ENCODE measurements at places on chromosomes 12 and 14.
A peak's percentile ranks its signal among the peaks of the same experiment; 100 is the strongest.

DNA sequence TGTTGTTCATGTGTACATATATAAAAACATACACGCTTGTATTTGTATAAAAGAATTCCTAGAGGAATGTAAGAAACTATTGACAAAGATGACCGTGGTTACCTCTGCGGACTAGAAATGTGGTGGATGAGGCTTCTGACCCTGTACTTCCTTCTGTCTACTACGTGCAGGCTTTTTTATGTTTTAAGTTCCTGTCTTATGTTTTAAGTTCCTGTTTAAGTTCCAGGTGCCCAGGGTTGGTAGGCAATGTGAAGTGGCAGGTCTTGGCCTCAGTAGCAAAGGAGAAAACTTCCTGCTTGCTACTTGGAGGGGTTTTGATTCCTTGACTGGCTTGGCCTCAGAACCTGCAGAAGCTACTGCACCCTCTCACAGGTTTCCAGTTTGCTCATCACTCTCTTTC is 11.6 kb downstream of the POMT2 start:
- no peak for DNase-seq

- no peak for DNase-seq
Observed at GRCh38 chr12:120839503-120839902, 64.7 kb downstream of the SPPL3 start.

GRCh38 chr14:95440496-95440895 is 76.0 kb downstream of the SYNE3 start:
- no peak for DNase-seq

DNA sequence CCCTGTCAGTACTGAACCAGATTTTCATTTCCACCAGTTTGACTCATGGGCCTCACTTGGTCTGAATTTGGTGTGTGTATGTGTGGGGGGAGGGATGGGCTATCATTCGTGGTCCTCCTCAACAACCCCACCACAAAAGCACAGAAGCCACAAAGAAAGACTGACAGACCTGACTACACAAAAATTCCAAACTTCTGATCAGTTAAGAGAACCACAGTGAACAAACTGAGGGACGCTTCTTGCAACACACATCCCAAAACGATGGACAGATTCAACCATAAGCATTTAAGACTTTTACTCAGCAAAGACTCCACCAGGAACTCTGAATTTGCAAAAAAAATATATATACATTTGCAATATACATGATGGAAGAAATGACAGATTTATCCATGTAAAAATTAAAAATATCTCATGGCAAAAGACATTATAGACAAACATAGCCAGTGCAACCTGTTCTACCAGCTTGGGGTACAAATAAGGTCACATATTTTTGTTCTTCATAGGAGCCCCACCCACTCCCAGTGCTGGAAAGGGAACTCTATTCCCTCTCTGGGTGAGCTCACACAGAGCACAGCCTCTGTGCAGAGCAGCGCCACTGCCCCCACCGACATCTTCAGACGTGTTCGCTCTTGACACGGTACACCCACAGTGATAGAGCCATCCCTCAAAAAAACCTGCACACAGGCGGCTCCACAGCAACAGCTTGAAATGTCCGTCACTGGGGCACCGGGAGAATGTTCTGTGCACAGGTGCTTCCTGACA is 49.7 kb downstream of the JAG2 start:
- DNase-seq, result no peak

DNA sequence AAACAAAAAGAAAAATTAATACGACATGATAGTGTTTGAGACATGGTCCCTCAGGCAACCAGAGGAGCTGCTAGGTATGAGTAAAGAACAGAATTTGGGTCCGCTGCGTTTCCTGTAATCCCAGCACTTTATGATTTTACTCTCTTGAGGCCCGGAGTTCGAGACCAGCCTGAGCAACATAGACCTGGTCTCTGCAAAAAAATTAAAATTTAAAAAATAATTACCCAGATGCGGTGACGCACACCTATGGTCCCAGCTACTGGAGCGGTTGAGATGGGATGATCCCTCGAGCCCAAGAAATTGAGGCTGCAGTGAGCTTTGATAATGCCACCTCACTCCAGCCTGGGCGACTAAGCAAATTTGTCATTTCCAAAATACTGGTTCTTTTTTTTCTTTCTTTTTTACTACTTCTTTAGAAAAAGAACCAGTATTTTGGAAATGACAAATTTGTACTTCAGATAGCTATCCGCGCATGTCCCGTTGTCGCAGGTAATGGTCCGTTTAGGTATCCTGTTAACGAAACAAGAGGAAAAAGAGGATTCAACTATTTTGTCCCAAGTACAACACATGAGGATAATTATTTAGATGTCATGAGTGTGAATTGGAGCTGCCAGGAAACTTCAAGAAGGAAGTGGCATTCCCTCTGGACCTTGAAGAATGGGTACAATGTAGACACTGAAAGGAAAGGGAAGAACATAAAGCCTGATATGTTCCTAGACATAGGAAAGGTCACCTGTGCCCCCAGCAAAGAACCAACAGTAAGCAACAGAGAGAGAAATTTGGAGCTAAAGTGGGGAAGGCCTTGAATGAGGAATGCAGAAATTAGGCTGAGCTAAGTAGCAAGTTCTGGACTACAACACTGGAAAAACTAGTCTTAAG is 1.2 kb upstream of the HECTD1 start:
- no peak for DNase-seq

DNA sequence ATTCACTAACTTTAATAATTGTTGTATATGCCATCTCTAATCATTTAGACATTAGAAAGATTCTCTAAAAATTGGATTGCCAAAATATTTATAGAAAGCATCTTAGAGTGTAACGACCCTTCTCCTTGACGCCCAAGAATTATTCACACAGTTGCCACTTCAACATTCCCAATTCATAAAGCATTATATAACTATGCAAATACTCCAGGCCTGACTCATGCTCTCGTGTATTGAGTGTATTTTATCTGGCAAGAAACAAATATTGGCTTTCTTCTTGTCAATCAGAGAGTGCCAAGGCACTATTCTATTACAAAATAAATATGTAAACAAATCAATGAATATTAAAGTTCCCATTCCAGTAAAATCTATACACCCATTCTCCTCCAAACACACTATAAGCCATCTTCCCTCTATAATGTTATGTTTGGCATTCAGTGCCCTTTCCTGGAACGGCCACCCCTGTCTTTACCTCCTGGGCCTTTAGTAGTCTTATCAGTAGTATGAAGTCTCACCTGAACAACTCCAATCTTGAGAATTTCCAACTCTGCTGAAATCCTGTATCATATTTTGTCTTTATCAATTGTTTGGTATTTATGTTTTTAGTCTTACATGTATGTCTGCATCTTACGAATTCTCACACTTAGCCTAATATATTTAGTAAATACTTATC is 182.6 kb downstream of the PIK3C2G start:
- no peak for DNase-seq

GRCh38 chr14:104706733-104707607 is 17.1 kb upstream of the ADSS1 start:
- peak; percentile 26 for DNase-seq

DNA sequence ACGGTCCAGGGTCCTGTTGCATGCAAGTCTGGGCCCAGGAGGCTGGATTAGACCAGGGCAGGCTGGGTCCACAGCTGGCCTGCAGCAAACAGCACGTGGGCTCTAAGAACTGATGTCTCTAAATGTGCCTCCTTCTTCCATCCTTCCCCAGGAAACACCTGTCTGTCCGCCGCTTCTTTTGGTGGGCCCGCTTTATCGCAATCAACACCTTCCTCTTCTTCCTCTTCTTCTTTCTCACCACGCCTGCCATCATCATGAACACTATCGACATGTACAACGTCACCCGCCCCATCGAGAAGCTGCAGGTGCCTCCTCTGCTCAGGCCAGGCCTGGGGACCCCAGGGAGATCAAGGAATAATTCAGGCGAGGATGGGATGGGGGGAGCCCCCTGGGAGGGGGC is 28.3 kb downstream of the NGB start:
- no peak for DNase-seq

DNA sequence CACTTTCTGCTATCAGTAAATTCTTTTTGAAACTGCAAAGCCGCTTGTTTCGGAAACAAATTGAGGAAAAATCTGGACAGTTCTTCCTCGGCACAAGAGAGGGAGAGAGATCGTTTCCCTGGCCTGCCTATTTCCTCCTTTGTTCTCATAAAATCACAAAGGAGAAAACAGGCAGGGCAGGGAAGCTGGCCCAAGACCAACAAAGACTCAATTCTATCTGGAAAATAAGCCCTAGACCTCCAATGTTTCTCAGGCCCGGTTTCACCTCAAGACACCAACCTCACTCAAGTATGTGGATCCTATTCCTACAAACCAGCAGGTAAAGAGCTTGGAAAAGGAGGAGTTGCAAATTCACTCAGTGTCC is 19.5 kb downstream of the DICER1 start:
- no peak for DNase-seq

GRCh38 chr14:101707863-101708620 is 53.5 kb upstream of the PPP2R5C start:
- no peak for DNase-seq

DNA sequence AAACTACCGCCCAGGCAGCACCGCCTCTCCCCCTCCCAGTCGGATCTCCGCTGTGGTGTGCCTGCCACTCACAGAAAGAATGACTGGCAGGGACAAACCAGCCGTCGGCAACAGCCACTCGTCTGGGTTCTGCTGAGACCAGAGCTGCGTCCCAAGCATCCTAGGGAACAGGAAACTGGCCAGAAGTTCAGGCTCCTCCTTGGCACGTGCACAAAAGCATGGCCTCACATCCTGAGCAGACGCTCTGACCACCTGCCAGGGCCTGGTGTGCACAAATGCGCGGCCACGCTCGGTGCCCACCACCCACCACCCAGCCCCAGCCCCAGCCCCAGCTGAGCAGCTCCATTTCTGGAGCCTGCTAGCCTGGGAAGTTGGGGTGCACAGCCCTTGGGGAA is 214.8 kb downstream of the DPF3 start:
- no peak for DNase-seq

GRCh38 chr14:54651649-54652048 is 84.7 kb downstream of the SAMD4A start:
- DNase-seq, result no peak

- no peak for DNase-seq
Observed at GRCh38 chr14:77436042-77436441, 12.7 kb upstream of the NOXRED1 start.

DNA sequence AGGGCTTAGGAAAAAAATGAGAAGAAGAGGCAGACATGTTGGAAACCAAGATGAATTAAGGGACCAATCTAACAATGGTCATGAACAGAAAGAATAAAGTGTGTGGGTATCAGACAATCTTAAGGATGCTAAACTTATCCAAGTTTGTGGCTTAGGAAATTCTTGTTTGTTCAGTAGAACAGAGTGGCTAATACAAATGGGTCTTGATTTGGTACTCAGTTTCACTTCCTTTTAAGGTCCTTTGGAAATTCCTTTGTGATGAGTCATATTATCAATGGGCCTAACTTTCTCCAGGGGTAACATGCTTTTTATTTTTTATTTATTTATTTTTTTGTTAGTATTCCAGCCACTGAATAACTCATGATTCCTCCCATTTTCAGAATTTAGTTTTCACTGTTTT is 1154.7 kb upstream of the FLRT2 start:
- DNase-seq, result no peak

DNA sequence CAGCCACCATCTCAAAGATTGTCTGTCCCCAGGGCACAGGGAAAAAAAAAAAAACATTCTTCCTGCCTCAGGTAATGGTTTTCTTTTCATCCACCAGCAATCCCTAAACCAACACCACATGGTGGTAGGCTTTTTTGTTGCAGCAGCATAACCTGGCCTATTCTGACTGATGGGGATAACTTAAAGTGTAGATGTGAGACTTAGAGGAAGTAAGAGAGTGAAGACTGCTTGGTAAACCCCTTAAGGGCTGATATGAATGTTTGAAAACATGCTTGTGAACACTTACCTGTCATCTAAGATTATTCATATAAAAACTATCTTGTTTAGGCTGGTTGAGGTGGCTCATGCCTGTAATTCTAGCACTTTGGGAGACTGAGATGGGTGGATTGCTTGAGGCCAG is 130.2 kb upstream of the RAP1B start:
- no peak for DNase-seq

DNA sequence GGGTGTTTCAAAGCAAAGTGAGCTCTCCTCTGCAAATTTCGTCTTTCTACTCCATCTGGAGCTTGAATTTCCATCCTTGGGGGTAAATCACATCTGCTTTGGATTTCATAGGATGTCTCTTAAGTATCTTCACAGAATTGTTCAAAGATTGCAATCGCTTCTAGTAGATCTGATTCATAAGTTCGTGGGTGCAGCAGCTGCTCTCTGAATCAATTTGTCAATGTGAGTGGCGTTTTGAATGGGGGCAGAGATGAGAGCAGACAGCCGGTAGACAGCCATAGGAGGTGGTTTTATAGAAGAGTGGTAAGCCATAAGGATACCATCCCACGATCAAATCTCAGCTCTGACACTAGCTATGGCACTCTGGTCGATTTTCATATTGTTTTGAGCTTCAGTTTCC is 146.0 kb upstream of the RPH3A start:
- no peak for DNase-seq

GRCh38 chr14:81295958-81296923 is 75.5 kb upstream of the GTF2A1 start:
- no peak for DNase-seq

DNA sequence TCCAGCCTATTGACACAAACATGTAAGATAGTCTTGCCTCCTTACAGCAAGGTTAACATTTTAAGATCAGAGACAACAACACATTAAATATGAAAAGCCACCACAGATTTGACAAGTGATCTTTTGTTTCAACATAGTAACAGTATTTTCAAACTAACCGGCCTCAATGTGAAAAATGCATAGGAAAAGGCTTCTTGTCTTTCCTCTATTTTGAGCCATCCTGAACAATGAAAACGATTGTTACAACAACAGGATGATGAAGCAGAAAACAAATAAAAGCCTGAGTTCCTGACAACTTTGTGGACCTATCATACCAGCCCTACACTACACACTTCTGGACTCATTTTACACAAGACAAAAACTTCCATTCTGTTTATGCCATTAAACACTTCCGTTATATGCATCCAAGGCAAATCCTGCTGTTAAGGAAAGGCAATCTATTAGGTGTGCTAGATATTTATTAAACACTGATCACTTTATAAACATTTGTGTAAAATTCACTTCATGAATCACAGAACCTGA is 37.3 kb downstream of the BAZ1A start:
- no peak for DNase-seq

DNA sequence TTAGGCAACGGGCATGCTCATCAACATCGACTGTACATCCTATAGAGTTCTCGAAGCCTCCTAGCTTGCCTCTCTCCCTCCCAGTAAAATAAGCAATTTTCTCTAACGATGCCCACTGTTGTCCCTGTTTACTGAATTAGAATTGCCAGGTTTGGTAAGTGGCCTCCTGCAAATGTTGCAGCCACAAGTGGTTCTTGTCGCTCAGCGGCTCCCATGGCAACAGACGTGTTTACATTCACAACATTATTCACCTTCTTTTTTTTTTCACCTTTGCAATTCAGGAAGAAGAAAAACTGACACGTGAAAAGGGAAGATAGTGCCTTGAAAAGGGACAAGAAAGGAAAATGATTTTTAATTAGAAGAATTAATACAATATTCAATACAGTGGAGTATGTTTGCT is 100.9 kb upstream of the PKP2 start:
- no peak for DNase-seq

Measured in forelimb muscle (tissue), 1 donor.